ENCODE measurements at places on chromosomes 1 and 21.

- no peak for DNase-seq
These were observed 374 bp downstream of the SH2D5 start for GRCh38 chr1:20732071-20732587.

GRCh38 chr1:155175281-155175926 lies 1.8 kb downstream of the TRIM46 start:
- no peak for DNase-seq

- DNase-seq, result no peak
These were observed 329.3 kb downstream of the BARHL2 start for GRCh38 chr1:90387805-90388204.

GRCh38 chr1:3050603-3051002 lies 18.4 kb upstream of the PRDM16 start:
- no peak for DNase-seq

- DNase-seq, result no peak
These were observed 82.3 kb downstream of the DENND1B start for GRCh38 chr1:197692965-197693364.

GRCh38 chr1:20980051-20980450 lies 192.9 kb upstream of the HP1BP3 start:
- DNase-seq, result no peak

DNA sequence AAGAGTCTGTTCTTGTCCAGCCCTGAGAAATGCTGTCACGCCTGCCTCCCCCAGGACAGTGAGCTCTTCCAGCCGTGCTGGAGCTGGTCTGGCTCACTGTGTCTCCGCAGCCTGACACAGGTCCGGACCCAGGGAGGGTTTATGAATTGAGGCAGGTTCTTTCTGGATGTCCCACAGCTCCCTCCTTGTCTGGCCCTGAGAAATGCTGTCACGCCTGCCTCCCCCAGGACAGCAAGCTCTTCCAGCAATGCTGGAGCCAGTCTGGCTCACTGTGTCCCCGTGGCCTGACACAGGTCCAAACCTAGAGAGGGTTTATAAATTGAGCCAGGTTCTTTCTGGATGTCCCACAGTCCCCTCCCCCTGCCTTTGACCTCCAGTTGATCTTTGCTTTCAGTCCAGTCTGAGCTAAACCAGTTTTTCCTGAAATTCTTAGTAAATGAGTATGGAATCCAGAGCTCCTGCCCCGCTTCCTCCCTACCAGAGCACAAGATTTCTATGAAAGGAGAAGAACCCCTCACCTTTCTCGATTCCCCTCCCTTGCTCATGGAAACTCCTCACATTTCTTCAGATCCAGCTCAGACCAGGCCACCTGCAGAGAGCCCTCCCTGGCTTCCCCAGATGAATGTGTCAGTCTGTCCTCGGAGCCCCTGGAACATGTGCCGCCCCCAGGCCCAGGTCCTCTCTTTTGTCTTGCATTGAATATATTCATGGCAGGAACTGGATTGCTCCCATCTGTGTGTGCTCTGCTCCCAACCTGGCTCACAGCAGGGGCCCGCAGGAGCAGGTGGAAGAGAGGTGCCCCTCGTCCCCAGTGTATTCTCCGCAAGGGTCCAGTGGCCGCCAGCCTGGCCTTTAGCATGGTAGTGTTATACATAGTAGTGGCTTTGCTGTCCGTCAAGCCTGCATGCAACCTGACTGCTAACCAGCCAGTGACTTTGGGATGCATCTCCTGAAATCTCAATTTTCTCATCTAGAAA lies 116.3 kb downstream of the EPHB2 start:
- DNase-seq, result no peak

GRCh38 chr1:111571239-111571638 lies 48.4 kb upstream of the RAP1A start:
- DNase-seq, result no peak

- DNase-seq, result no peak
These were observed 97.4 kb downstream of the GIPC2 start for GRCh38 chr1:78143152-78143551.

- DNase-seq, result no peak
These were observed 3.8 kb upstream of the TINAGL1 start for GRCh38 chr1:31572323-31573104.

DNA sequence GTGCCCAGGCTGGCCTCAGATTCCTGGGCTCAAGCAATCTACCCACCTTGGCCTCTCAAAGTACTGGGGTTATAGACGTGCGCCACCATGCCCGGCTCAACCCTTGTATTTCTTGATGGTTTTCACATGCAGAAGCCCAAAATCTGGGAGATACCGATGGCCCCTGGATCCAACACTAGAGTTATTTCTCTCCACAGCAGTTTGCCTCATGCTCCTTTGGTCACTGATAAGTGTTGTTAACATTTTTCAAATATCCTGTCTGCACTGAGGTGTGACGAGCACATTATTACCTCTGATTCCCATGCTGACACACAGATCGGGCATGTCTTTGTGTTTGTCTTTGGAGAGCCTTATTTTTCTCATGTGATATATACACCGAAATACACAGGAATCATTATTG lies 107.0 kb downstream of the KIF26B start:
- no peak for DNase-seq

GRCh38 chr1:78825561-78825960 lies 175.9 kb downstream of the IFI44 start:
- DNase-seq, result no peak

- DNase-seq, result no peak
These were observed 758 bp upstream of the CNTN2 start for GRCh38 chr1:205041998-205042910.

- DNase-seq, result no peak
These were observed 265.9 kb downstream of the PRDM2 start for GRCh38 chr1:13965770-13966398.

GRCh38 chr1:216929870-216930582 lies 206.8 kb upstream of the ESRRG start:
- DNase-seq, result no peak

DNA sequence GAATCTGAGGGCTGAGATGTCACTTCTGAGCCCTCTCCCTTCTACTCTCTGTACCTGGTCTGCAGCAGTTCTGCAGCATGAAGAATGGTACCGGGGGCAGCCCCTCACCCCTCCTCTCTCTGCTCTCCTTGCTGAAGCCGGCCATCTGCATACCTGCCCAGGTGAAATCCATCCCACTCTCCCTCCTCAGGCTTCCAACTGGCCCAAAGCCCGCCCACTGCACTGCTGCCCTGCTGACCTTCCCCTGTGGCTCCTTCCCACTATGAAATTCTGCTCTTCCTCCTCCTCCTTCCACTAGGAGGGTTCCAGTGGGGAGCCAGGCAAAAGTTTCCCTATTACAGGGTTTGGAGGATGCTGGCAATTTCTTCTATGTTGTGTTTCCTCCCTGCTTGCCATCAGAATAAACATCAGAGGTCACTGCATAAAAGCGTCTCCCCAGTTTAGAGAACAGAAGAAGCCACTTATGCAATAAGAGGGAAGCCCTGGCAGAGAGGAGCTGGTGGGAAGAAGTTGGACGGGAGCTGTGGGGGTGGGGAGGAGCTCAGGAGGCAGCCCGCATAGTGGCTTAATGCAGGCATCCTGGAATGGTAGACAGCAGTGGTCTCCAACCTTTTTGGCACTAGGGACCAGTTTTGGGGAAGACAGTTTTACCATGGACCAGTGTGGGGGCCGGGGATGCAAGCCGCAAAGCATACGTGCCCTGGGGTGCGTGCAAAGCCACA lies 30.3 kb downstream of the TMCO4 start:
- no peak for DNase-seq

GRCh38 chr1:178536844-178537371 lies 24.0 kb downstream of the TEX35 start:
- DNase-seq, result no peak

DNA sequence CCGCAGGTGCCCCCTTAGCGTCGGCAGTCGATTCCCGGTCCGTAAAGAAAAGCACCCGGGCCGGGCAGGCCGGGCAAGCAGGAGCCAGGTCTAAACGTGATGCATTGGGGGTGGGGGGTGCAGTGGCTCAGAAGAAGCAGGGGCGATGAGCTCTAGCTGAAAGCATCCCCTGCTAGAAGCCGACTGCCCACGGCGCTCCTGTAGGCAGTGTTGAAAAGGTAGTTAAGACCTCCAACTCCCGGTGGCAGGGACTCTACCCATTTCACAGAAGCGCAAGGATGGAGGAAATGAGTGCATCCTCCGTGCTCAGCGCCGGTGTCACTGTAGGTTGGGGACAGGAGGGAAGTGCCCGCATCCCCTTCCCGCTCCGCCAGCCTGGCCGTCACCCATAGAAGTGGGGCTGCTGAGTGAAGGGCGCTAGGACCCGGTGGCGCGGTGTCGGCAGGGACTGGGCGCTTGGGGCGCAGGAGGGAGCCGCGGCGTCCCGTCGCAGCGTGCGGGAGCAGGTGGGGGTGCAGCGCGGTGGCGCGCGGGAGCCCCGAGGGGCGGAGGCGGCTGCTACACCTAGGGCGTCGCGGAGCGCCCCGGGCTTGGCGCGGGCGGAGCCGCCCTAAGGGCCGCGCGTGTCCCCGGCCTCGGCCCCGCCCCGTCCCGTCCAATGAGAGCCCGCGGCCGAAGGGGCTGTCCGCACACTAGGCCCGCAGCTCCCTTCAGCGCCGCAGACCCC lies at the start of gene WNT2B:
WNT2B (plus strand) TSS at position 688 of the 727 bp plus-strand sequence. CDS start 298 bp downstream, outside the sequence.
- no peak for DNase-seq

DNA sequence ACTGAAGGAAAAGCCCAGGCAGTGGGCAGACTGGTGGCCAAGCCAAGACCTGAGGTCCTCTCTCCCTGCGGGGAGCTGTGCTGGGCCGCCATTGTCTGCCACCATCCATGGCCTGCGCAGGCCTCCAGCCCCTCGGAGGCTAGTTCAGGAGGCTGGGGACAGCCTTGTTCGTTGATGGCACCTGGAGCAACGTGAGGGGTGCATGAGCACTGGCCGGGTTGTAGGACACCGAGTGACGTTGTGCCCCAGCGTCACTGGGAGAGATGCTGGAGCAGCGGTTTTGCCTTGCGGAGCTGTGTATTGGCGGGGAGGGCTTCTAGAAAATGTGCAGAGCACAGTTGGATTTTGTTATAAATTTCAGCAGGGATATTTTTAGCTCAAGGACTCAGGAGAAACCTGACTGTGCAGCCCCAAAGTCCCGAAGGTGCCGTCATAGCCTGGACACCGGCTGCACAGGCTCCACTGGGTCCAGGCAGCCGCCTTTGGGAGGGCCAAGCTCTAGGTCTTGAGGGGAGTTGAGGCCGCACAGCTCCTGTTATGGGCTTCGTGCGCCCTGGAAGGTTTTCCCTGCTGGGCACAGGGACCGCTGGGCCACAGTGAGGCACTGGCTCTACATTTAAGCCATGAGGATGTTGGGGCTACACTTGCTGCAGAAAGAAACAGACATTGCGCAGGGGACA lies 48.2 kb upstream of the ADARB1 start:
- no peak for DNase-seq

GRCh38 chr1:67100833-67101232 lies 33.9 kb downstream of the C1orf141 start:
- no peak for DNase-seq

GRCh38 chr1:213541641-213542040 lies 446.1 kb upstream of the PROX1 start:
- DNase-seq, result no peak

- no peak for DNase-seq
These were observed 185.6 kb downstream of the TOMM20 start for GRCh38 chr1:234942879-234943506.

DNA sequence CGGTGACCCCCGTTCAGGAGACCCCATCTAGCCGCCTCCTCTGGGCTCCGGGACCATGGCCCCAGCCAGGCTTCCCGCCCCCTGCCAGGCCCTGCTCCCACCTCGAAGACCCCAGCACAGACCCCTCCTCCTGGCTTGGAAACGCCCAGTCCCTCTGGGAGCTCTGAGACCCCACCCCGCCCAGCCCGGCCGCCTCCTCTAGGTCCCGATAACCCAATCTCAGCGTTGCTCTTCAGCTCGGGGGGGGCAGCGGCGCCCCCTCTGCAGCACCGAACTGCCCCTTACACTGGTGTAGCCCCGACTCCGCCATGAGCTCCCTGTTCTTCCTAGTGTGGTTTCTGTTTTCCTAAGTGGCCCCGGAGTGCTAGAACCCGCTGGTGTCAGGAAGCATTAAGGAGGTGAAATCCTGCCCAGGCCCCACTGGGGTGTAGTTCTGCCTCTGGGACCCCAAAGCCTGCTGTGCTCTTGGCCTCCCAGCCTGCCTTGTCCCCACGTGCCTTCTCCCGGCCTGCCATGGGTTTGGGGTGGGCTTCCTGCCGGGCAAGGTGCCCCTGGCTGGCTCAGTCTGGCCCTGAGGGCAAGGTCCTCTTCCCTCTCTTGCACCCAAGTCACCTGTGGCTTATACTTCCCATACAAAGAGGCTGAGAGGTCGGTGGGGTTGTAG lies 10.7 kb upstream of the MMEL1 start:
- DNase-seq, result no peak

DNA sequence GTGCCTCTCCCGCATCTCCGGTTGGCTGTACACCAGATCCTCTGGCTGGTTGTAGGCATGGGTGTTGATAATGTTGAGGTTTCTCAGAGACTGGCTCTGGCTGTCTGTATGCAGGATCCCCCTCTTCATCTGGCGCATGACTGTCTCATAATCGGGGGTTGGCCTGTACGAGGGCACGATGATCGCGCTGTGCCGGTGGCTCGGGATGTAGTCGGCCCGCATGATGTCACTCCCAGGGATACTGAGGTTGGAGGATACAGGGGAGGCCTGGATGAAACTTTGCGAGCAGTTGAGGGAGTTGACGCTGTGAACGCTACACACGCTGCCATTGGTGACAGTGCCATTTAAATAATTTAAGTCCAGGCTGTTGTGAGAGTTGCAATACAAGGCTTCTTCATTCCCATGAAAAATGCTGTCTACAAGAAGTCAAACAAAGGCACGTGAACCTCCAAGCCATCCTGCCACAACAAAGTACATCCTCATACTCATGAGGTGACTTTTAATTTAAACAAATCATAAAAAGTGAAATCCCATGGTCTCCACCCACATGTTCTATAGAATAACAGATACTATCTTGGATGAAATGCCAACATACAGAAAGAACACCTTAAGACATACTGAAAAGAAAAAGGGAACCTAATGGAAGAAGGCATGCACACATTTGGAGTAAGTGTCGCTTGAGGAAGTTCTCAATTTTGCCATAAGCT lies 103.6 kb downstream of the SMYD2 start:
- no peak for DNase-seq

DNA sequence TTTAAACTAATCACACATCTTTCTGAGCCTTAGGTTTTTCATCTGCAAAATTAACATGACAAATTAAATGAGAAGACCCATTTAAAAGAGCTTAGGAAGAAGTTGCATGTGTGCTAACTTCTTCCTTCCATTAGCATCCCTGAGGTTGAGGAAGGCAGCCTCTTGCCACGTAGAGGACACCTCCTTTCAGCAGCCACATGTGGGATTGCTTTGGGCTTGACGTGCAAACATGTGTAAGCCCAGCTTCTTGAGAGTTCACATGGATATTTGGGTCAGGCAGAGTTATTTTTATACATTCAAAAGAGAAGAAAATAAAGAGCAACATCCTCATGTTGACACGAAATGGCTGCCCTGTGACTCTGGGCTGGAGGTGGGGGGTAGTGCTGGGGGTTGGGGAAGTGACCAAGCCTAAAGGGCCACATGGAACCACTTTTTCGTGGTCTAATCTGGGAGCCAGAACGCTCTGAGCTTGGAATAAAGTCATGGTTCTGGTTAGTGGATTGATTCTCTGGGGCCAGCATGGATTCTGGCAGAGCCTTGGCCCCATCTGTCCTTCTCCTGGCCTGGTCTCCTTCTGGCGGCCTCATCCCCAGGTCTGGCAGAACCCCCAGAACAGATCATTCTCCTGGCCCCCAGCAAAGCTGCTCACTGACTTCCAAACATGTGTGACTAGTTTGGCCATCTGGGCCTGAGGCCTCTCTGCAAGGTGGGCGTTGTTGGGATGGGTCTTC lies 137.1 kb upstream of the USP24 start:
- no peak for DNase-seq

GRCh38 chr21:35249636-35250035 lies 200.5 kb upstream of the RUNX1 start:
- no peak for DNase-seq

- no peak for DNase-seq
These were observed 237.1 kb downstream of the HHIPL2 start for GRCh38 chr1:222310836-222311235.
